Heart left ventricle (tissue), 16 donors: ENCODE measurements at places on chromosomes 7 and 10.

DNA sequence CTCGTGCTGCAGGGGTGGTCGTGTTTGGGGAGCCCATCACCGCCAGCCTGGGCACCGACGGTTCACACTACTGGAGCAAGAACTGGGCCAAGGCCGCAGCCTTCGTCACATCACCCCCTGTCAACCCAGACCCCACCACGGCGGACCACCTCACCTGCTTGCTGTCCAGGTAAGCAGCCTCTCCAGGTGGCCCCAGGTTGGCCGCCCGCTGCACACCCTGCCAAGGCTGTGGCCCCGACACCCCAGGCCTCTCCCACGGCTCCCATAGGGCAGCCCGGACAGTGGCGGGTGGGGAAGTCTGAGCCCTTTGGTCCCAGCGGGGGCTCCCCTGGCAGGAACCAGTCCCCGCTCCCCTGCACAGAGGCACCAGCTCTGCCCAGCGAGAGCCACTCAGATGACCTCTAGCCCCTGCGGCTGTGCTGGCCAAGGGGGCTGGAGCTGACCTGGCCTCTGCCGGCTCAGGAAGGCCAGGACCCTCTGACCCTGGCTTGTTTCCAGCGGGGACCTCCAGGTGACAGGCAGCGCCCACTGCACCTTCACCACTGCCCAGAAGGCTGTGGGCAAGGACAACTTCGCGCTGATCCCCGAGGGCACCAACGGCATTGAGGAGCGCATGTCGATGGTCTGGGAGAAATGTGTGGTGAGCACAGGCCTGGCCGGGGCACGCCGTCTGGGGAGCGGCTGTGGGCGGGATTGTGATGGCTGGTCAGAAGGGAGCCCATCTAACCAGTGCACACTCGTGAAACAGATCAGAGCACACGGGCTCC is 13.8 kb downstream of the DPYSL4 start:
- DNase-seq = peak; percentile 59

DNA sequence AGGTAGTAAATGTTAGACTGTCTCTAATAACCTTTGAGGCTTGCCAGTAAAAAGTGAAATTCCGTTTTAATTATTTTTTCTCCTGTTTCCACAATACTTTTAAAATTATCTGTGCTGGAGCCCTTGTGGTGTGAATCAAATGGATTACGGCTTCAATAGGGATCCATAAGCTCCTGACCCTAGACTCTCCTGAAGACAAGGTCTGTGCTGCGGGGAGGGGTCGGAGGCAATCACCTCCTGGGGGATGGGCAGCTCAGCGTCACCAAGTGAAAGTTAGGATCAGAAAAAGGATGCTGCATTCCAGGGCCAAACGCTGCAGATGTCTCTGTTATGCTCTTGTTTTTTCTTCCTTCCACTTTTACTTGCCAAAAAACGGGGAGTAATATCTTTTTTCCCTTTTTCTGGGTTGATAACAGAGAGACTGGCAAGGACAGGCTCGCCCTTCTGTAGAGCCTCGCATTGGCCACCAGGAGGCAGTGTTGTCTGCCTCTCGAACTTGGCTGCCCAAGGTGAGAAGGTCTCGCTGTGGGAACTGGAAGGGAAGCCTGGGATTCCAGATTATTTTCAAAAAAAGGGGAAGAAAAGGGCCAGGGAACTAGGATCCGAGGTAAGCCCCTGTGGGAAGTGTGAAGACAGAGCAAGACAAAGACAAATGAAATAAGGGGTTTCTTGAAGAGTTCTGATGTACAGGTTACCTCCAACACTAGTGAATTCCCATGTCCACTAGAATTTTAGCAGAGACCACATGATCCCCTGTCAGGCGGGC is 621.9 kb downstream of the ACTR3B start:
- DNase-seq = no peak

DNA sequence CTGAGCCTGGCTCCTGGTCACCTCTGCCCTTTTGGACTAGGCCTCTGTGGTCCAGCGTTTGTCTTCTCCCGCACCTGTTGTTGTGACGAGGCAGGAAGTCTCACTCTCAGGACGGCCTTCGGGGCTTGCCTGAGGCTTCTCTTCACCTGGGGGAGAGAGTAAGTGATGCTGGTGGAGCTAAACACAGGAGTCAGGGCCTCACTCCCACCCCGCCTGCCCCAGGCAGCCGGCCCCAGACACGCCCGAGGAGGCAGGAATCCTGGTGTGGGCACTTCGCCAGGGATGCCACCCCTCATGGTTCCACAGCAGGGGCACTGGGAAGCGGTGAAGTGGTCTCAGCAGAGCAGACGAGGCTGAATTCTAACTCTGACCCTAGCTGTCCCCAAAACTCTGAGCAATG is 42.4 kb downstream of the IL2RA start:
- no peak for DNase-seq

DNA sequence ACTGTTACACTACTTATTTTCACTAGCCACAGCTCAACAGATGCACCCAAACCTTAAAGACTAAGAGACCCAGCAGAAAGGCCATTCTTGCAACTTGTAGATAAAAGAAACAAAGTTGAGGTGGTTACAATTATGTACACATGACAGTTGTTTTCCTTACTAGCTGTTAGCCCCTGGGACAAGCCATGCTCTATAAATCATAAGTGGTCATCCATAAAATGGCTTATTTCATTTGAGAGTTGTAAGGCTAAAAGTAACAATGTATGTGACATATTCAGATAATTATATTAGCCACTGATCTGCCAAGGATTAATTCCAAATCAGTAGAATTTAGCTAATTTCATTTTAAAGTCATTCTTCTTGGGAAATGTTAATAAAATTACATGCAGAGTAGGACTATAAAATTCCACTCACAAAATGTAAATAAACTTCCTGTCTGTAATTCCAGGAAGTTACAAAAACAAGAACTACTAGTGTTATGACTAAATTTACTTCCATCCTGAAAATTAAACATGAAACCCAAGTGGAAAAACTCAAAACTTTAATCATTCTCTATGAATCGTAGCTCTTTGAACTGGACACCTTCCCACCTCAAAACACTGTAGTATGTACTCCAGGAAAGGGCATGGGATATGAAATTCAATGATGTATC is 13.3 kb downstream of the SLC37A3 start:
- no peak for DNase-seq

DNA sequence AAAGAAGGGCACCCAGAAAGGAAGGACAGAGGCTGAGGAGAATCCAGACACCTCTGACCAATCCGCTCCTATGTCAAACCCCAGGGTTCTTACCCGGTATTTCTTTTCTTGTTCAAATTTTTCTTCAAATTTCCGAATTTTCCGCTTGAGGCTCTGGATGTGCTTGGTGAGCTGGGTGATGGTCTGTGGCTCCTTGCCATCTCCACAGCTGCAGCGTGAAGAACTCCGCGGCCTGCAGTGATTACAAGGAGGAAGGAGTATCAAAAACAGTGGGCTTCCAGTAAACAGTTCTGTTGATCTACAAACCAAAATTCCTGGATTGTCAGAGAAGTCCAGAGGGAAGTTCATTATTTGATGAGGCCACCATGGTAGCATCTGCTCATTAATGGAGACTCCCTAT is 92.0 kb downstream of the PHYHIPL start:
- no peak for DNase-seq

DNA sequence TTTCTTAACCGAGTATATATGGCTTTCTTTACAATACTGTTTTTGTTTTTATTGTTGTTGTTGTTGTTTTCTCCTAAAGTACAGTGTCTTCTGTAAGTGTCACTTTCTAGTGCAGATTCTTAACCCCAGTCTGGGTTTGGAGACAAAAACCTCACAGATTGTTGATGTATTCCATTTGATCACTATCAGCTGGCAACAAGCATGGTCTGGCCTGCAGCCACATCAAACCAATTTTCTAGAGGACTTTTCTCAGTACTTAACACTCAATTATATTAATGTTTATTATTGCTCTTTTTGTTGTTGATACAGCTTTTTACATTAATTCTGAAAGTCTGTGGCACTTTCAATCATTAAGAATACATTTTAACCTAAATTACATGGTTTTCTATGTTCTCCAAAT is 17.1 kb downstream of the LRRN3 start:
- DNase-seq = no peak

DNA sequence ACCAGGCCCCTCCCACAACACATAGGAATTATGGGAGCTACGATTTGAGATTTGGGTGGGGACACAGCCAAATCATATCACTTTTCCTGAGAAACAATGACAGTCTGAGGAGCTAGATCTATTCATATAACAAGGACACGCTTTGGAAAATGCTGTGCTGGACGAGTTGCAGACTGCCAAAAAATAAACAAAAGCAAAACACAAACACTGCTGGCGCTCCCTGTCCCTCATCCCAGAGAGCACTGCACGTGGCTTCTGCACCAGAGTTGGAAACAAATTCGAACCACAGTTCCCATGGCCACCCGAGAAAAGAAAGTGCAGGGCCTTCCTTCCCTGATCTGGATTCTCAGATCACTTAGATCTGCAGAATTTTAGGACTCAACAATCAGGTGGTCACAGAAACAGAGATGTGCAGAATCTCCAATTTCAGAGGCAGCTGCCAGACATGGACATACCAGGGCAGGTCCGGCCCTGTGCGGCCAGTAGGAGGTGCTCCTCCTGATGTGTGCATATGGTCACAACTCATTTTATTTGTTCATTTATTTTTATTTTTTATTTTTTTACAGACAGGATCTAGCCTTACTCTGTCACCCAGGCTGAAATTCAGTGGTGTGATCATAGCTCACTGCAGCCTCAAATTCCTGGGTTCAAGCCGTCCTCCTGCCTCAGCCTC is 35.2 kb upstream of the ECHDC3 start:
- peak; percentile 24 for DNase-seq

GRCh38 chr10:51640120-51640819 is 59.1 kb downstream of the CSTF2T start:
- no peak for DNase-seq

- no peak for DNase-seq
Observed at GRCh38 chr10:125214283-125214570, 53.9 kb upstream of the CTBP2 start.

- DNase-seq = peak; percentile 40
Observed at GRCh38 chr7:158019726-158020705, 567.6 kb downstream of the PTPRN2 start.

DNA sequence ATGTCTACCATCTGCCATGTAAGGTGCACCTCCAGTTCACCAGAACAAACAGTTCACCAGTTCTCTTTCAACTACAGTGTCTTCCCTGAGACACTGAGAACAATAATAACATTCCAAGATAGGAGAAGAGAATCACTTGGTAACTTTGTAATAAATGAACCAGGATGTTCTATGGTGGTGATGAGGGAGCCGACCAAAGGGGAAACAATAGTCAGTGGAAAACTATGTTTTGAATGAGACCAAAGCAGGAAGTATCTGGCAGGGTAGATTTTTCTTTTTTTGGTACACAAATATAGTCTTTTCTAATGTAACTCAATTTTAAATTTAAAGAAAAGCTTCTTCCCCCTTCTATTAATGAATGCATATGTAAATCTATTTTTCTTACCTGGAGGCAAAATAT is 20.0 kb downstream of the HYAL4 start:
- DNase-seq = no peak

DNA sequence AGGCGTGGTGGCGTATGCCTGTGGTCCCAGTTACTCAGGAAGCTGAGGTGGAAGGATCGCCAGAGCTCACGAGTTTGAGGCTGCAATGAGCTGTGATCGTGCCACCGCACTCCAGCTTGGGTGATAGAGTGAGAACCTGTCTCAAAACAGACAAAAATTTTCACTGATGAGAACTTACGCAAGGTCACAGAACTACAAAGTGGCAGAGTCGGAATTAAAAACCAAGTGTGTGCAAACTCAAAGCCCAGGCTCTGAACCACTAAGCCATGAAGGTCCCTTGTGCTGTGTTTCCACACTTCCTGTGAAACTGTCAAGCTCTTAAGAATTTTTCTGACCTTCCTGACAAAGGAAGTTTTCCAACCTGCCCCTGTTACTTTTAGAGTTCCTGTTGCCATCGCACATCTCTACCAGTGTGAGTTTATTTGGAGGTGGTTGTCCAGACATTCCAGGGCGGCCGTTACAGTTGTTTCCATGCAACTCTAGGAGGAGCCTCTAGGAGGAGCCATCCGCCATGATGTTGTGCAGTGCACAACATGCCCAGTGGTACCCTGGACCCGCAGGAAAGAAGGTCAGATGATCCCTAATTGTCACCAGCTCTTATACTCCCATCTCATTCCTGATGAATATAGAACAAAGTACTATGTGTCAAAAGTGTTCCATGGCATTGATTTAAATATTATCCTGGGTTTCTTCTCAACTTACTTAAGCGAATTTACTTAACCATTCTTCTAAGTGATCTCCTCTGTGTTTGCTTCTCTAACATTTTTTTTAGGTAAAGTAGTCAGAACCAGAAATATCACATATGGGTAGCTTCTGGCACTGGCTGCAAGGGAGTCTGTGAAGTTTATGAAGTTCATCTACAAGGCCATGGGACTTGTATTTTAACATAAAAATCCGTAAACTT is 49.0 kb upstream of the LYZL1 start:
- no peak for DNase-seq

GRCh38 chr7:27112955-27113949 is 10.8 kb upstream of the HOXA2 start:
- DNase-seq = no peak

GRCh38 chr7:102216573-102217314 is 69.9 kb upstream of the SH2B2 start:
- no peak for DNase-seq

GRCh38 chr10:96696845-96697425 is 23.4 kb downstream of the PIK3AP1 start:
- no peak for DNase-seq

DNA sequence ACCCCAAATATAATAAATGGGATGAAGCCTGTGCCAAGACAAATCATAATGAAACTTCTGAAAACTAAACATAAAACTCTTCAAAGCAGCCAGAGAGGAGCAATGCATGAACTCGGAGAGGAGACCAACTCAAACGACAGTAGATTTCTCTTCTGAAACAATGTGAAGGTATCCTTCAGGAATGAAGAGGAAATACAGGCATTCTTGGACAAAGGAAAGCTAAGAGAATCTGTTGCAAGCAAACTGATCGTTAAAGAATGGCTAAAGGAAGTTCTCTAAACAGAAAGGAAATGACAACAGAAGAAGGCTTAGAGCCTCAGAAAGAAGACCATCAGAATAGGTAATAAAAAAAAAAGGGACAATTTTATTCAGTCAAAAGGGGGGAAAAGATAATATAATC is 6.6 kb downstream of the GNA12 start:
- DNase-seq = no peak

GRCh38 chr7:70346844-70347462 is 748.7 kb downstream of the AUTS2 start:
- DNase-seq = no peak
